ENCODE measurements at places on chromosomes 1 and 21.

- no peak for DNase-seq
Measured at GRCh38 chr1:5140136-5140535, 485.7 kb downstream of the AJAP1 start.

DNA sequence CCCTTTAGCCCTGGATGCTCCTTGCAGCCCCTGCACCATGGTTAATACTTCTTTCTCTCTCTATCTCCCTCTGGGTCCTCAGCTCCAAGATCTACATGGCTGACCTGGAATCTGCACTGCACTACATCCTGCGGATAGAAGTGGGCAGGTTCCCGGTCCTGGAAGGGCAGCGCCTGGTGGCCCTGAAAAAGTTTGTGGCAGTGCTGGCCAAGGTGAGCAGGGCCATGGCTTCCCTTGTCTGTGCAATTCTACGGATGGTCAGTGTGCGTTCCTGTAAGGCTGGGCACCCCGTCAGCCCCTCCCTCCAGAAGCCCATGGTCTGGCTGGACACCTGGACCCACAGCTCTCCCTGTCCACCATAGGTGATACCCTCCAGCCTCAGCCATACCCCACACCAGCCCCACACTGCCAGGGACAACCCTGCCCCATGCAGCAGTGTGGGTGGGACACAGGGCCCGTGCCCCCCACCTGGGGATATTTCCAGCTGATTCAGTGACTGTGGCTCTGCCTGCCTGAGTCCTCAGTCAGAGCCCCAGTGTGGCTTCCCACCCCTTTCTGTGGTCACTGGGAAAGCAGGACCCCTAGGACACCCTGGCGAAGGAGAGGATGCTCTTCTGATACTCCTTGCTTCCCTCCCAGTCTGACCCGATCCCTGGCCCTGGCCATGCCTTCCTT is 31.4 kb downstream of the QSOX1 start:
- DNase-seq: no peak

GRCh38 chr1:163162381-163162914 is 40.3 kb downstream of the RGS5 start:
- DNase-seq: no peak

DNA sequence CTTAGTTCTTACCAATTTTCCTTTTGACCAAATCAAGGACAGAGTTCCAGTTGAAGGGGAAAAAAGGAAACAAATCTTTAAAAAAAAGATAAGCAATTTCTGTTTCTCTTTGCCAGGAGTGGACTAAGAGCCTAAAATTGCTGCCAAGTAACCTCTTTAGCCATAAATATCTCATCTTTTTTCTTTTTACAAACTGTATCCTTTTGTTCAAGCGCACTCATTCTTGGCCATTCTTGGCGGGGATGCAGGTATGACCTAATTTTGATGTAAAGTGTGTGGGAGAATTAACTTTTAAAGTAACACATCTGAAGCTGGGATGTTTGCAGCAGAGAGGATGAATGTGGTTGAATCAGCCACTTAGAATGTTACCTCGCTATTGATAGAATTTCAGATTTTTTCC is 13.4 kb upstream of the KIF1B start:
- DNase-seq: no peak

DNA sequence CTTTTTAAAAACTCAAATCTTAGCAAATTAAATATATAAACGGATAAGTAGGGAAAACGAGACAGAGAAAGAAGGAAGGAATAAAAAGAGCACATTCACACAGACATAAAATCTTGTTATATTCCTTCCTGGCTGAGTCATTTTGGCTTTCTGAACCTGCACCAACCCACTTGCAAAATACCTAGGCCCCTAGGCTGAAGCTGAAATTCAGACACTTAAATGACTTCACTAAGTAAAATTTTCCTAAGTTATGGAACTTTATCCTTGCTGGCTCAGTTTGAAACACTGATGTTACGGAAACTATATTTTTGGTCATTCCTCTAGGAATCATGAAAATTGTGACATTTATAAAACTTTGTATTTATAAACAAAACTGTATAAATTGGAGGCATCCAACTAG is 462.8 kb upstream of the NFIA start:
- no peak for DNase-seq

DNA sequence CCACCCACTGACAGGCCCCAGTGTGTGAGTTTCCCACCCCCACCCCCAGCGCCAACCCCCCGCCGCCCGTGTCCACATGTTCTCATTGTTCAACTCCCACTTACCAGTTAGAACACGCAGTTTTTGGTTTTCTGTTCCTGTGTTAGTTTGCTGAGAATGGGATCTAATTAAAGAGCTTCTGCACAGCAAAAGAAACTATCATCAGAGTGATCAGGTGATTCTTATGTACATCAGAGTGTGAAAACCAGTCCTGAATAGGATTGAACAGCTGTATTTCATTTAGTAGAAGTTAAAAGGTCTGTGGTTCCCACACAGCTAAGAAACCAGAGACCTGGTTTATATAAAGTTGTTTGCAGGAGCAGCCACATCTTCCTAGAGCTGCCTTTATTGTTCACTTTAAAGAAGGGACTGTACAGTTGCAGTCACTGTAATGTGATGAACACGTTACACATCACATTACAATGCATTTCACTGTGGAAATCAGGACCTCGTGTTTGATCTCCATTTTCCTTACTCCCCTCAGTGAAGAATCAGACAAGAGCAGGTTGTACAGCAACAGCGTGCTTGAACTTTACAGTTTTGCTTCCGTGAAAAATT is 1.2 kb downstream of the GBP6 start:
- DNase-seq: no peak

GRCh38 chr1:197961449-197961848 is 44.3 kb downstream of the LHX9 start:
- no peak for DNase-seq

GRCh38 chr1:240114222-240114621 is 22.5 kb downstream of the FMN2 start:
- DNase-seq: no peak

DNA sequence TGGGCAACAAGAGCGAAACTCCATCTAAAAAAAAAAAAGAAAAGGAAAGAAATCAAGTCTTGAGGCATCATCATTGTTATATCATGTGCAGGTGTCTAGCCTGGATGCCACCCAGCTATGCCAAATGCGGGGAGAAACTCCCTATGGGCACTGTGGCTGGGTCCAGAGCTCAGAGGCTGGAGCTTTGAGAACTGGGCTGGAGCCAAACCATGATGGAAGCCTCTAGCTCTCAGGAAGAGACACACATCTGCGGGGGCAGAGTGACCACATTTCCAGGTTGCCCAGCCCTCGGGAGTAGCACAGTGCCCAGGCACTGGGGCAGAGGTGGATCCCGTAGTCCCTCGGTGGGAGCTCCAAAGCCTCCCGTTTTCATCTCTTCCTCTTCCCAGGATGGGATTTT is 58.9 kb downstream of the COL18A1 start:
- no peak for DNase-seq

DNA sequence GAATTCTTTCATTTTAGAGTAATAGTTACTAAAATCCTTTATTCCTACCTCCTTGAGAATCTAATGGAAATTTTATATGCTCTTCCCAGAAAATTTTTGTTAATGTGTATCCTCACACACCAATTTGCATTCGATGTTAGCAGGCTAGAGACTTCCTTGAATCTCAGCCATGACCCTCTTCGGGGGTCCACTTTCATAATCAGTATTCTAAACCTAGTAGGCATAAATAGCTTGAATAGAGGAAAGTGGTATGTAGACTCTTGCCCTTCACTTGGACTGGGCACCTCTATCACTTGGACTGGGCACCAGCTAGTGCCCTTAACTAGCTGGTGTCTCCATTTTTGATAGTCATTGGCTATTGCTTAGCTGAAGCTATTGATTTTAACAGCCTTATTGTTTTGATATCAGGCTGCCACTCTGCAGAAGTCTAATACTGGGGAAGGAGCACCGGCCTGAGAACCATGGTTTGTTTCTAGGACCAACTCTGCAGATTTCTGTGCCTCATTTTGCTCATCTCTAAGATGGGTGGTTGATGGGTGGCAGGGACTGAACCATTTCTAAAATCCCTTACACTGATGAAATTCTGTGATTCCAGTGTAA is 42.8 kb downstream of the MRPL39 start:
- no peak for DNase-seq

DNA sequence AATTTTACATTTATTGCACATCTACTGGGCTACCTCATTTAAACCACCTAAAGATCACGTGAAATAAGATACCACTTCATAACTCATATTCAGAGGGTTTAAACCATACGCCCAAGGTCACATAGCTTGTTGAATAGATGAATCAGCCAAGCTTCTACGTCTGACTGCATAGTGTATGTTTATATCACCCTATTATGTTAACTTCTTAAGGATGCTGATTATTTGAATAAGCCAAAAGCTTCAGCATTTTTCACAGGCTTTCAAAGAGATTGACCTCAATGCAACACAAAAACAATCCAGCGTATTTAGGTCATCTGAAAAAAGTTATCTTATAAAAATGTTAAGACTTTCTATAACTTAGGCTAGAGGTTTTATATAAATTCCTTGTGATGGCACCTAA is 373.8 kb downstream of the TGFB2 start:
- DNase-seq: no peak

Measured in activated T-cell treated with anti-CD3 and anti-CD28 coated beads for 24 hours (primary cell).